Activated CD4-positive, alpha-beta T cell treated with anti-CD3 and anti-CD28 coated beads, Interleukin-2, amount 10 ng/mL, durations not matched to agents 24 days and 14 days (primary cell): ENCODE measurements at places on chromosomes 6 and 20.
A peak's percentile ranks its signal among the peaks of the same experiment; 100 is the strongest.

- H3K27ac ChIP-seq = no peak overlapping the region
- H3K4me3 ChIP-seq = no peak overlapping the region
- DNase-seq = no peak
Observed at GRCh38 chr6:25448965-25449538, 169.9 kb downstream of the CARMIL1 start.

- no peaks in the 10 kb centered on the region for H3K36me3 ChIP-seq
- H3K4me1 ChIP-seq = no peaks in the 10 kb centered on the region
- peaks cover 7% of the 10 kb centered on the region for H3K27me3 ChIP-seq
- DNase-seq = no peak
- H3K4me3 ChIP-seq = no peak overlapping the region
- no peak overlapping the region for H3K27ac ChIP-seq
Observed at GRCh38 chr20:717271-717670, 41.7 kb upstream of the SCRT2 start.

DNA sequence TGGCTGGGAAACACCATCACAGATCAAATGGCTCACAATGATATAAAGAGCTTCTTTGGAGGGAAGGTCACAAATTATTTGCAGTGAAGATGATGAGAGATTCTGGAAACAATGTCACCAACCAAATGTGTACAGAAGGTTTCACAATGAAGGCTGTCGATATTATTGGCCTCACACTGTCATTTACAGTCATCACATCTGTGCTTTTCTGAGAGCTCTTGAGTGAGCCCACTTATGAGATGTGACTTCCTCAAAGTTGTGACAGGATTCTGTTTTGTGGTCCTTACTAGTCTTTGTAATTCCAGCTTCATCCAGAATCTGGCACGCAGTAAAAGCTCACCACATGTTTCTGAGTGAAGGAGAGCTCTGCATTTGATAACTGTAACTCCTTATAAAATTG is 133.6 kb downstream of the LMBRD1 start:
- peaks cover 21% of the 10 kb centered on the region for H3K27me3 ChIP-seq
- peaks cover 2% of the 10 kb centered on the region for H3K4me1 ChIP-seq
- DNase-seq = no peak
- no peak overlapping the region for H3K4me3 ChIP-seq
- H3K36me3 ChIP-seq = no peaks in the 10 kb centered on the region

DNA sequence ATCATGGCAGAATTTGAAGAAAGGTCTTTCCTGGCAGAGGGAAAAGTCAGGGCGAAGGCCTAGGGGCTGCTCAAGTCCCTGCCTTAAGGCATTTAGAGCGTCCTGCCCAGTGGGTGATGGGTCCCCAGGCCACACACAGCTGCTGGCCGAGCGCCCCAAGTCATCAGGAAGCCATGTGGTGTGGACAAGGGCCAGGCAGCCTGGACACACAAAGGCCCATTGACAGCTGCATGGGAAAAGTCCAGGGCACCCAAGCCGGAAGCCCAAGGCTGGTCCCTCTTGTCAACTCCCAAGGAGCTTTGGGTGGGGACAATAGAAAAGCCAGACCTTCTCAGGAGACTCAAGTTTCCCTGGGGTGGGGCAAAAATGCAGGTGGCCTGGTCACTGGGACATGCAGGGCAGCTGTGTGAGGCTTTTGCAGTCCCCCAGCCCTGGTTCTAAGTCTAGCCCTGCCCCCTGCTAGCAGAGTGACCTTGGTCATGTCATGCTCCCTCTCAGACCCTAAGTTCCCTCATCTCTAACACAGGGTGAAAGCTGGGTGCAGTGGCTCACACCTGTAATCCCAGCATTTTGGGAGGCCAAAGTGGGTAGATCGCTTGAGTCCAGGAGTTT is 44.3 kb upstream of the PTGIS start:
- H3K27me3 ChIP-seq = no peaks in the 10 kb centered on the region
- no peak overlapping the region for H3K27ac ChIP-seq
- H3K36me3 ChIP-seq = peaks cover 7% of the 10 kb centered on the region
- no peak overlapping the region for H3K4me3 ChIP-seq
- H3K4me1 ChIP-seq = peaks cover 21% of the 10 kb centered on the region

GRCh38 chr6:154520280-154520679 is 9.8 kb upstream of the CNKSR3 start:
- no peaks in the 10 kb centered on the region for H3K36me3 ChIP-seq
- peaks cover 7% of the 10 kb centered on the region for H3K27me3 ChIP-seq
- H3K27ac ChIP-seq = no peak overlapping the region
- no peaks in the 10 kb centered on the region for H3K4me1 ChIP-seq

DNA sequence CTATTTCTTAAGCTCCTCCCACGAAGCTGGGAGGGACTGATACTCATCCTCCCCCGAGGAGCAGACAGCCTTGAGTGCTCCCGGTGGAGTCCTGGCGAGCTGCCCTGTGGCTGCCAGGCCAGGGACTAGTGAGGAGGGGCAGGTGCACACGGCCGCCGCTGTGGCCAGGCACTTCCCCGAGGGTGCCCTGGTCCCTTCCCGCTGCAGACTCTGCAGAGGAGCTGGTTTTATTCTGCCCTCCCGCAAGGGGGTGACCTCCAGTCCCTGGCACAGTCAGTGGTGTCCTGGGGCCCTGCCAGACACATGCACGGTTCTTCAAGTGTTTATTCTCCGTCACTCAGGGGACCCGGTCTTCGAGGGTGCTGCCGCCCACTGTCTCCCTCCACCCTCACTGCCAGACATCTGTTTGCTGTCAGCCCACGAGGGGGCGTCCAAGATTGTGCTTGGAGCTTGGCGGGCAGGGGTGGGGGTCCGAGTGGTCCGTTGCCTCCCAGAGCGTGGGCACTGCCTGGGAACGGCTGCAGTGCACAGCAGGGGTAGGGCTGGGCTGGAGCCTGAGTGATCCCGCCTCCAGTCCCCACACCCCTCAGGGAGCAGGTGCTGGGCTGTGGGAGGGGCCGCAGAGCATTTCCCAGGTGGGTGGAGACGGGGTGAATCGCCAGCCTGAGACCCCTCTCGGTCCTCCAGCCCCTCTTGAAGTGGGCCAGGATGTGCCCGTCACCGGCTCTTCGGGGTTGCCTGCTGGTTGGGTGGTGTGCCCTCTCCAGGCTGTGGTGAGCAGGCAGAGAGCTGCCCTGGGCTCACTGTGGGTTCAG is 3.1 kb upstream of the CABLES2 start:
- H3K4me1 ChIP-seq = peaks cover 24% of the 10 kb centered on the region
- no peaks in the 10 kb centered on the region for H3K36me3 ChIP-seq
- peak; percentile 83 for DNase-seq

GRCh38 chr20:45672765-45673164 is 2.7 kb upstream of the WFDC11 start:
- H3K36me3 ChIP-seq = no peaks in the 10 kb centered on the region
- no peaks in the 10 kb centered on the region for H3K4me1 ChIP-seq
- DNase-seq = no peak
